ENCODE measurements at places on chromosomes 13 and 19.

- no peak for DNase-seq
Measured at GRCh38 chr13:31866099-31866498, 126.8 kb downstream of the RXFP2 start.

DNA sequence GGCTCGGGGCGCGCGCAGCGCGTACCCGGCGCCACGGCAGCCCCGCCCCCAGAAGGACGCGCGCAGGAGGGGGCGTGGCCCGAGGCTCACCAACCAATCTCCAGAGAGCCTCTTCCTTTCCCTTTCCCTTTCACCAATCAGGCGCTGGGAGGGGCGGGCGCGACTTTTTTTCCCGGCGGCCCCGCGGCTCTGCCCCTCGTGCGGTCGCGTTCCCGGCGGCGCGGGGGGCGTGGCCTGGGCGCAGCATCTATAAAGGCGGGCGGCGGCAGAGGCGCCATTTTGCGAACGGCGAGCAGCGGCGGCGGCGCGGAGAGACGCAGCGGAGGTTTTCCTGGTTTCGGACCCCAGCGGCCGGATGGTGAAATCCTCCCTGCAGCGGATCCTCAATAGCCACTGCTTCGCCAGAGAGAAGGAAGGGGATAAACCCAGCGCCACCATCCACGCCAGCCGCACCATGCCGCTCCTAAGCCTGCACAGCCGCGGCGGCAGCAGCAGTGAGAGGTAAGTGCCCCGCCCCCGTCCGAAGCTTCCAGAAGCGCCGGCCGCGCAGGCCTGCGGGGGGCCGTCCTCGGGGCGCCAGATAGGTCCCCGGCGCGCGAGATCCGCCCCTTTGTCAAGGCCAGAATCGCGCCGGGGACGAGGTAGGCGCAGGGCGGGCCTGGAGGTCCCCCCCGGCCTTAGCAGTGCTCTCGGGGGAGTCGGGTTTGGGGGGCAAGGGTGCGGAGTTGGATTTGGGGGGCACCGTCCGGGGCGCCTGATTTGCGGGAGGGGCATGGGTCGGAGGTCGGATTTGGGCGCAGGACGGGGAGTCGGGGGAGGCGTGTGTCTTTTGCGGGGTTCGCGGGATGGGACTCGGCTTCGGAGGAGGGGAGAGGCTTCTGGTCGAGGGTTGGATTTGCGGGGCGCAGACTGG is 12.5 kb downstream of the PEAK3 start:
- peak; percentile 98 for DNase-seq

DNA sequence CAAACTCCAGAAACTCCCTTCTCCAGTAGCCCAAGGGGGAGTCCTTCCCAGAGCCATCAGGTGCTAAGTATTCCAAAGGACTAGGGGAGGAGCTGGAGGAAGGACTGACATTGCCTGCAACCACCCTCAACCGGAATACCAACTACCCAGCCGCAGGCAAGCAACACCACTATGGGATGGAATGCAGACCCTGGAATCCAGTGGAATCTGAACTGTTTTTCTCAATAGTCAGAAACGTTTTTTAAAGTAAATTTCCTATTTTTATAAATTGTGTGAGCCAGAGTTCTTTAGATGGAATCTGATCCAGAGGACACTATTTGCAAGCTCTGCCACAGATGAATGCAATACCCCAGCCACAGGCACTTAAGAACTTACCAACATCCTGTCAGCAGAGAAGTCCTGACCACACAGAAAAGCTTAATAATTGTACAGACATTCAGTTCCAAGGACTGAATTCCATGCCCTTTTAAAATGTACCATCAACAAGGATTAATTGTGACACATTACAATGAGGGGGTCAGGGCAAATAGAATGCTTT is 92.1 kb downstream of the USP12 start:
- DNase-seq, result no peak

- DNase-seq, result peak; percentile 98
Measured at GRCh38 chr19:40285353-40286234, 449 bp upstream of the AKT2 start.

- no peak for DNase-seq
Measured at GRCh38 chr13:30832377-30832776, 73.7 kb upstream of the MEDAG start.

GRCh38 chr13:102667023-102667422 is 27.8 kb downstream of the METTL21C start:
- no peak for DNase-seq

GRCh38 chr19:31280287-31281006 is 68.8 kb downstream of the TSHZ3 start:
- no peak for DNase-seq

- no peak for DNase-seq
Measured at GRCh38 chr13:32073180-32073864, 41.7 kb downstream of the FRY start.

DNA sequence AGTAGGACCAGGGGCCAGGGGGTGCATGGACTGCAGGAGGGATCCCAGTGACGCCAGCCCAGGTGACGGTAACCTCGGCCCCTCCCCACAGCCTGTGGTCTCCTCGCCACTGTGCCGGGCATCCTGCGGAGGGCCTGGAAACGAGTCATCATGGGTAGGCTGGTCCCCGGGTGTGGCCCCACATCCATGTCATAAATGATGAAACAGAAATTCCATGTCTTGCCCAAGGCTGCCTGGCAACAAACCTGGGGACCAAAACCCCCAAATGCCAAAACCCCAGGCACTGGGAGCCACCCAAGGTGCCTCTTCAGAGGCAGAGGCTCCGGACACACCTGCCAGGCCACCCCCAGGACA is 20.9 kb downstream of the MAP2K2 start:
- no peak for DNase-seq

Data from suppressor macrophage treated with lipopolysaccharide for 1 hour (primary cell).